Activated T-helper 2 cell treated with anti-CD3 and anti-CD28 coated beads, Interferon-gamma antibody, Interleukin-2, Interleukin-4, amounts not matched to agents 10 μg/mL and 5 μg/mL and 100 μg/mL, durations not matched to agents 14 hours and 24 hours and 36 hours (primary cell): ENCODE measurements at places on chromosomes 5 and 9. TPM values are rescaled to one million over a fixed set of nuclear protein-coding genes. Genes with fewer than 3 reads are reported as not detected.

Gene ARL14EPL
- total RNA-seq: not detected in 2 replicates

Gene TUSC1
- 0.48 TPM in 2 replicates for total RNA-seq

Gene SARDH
- 1.1 and 1.6 TPM in 2 replicates for total RNA-seq

Gene ZNF354B
- 13.8 and 16.4 TPM in 2 replicates for total RNA-seq

Gene ENC1
- 0.87 and 1.2 TPM in 2 replicates for total RNA-seq

DNA sequence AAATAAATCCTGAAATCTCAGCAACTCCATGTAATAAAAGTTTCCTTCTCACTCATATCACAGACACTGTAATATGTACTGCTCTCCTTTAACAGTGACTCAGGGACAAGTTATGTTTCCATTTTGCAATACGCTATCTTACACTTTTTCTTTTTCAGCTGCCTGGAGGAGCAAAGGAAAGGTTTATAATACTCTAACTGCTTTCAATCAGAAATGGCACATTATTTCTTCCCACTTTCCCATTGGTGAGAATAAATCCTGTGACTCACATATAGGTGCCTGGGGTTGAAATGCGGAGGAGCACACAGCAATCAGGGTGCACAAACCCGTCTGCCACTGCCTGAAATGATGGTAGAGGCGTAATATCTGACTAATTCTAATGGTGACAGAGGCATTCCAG is 186.6 kb downstream of the HINT1 start:
- DNase-seq: no peak

GRCh38 chr5:160061770-160062169 is 52.8 kb downstream of the TTC1 start:
- DNase-seq: no peak

GRCh38 chr5:172630986-172631385 is 10.1 kb upstream of the NEURL1B start:
- no peak for DNase-seq

GRCh38 chr9:9341203-9341602 is 1271.6 kb downstream of the PTPRD start:
- DNase-seq: no peak

GRCh38 chr5:3214396-3214795 is 381.2 kb upstream of the IRX1 start:
- no peak for DNase-seq

- no peak for DNase-seq
These were observed 13.1 kb upstream of the ATP6V1G1 start for GRCh38 chr9:114574438-114574837.

DNA sequence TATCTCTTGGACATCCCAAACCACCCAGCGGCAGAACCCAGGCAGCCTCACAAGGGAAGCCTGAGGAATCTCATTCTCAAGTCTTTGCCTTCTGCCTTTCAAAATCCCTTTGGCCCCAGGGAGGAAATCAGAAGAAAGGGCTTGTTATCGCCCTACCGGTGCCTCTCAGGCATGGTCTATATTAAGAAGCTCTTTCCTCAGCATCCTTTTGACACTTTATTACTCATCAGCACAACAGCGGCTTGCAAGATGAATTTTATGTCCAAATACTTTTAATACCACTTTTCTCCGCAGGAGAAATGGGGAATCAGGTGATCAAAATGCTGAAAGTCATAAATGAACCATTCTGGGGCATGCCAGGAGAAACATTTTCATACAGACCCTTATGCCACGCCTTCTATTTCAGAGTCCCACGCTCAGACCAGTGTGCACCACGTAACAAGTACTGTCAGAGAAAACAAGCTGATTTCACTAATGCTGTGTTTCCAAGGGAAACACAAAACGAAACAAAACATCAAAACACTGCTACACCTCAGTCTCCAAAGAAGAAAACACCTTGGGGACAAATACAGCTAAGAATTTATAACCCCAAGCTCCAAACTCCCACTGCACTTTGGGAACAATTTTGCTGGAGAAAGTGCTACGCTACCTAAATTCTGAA is 30.0 kb downstream of the RAPGEF1 start:
- peak; percentile 19 for DNase-seq

DNA sequence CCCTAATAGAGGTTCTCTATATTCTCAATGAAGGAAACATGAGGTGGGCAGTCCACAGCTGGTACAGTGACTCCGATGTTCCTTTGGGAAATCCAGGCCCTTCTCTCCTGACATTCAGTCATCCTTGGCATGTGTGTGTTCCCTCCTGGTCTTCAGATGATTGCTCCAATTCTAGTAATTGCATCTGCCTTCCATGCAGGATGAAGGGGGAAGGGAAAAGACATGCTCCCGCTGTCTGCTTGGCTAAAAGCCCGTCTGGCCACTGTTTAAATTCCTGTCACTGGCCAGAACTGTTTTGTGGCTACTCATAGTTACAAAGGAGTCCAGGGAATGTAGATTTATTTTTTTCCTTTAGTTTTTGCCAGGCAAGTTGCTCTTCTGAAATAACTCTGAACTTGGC is 65.0 kb downstream of the MAST4 start:
- DNase-seq: no peak

DNA sequence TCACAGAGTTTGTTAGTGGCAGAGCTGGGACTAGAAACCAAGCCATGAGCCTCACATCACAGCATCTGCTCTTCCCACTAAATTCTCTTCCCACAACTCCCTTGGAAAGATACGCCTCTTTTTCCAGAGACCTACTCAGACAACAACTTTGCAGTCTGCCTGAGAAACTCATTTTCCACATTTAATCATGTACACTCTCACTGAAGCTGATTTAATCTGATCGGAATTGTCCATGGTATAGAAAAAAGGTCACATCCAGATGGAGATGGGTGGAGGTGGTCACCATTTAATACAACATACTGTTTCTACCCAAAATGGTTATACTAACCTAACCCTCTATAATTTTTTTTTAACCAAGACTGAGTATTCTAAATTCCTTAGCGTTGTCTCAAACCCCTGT is 366.2 kb downstream of the ENC1 start:
- DNase-seq: no peak

DNA sequence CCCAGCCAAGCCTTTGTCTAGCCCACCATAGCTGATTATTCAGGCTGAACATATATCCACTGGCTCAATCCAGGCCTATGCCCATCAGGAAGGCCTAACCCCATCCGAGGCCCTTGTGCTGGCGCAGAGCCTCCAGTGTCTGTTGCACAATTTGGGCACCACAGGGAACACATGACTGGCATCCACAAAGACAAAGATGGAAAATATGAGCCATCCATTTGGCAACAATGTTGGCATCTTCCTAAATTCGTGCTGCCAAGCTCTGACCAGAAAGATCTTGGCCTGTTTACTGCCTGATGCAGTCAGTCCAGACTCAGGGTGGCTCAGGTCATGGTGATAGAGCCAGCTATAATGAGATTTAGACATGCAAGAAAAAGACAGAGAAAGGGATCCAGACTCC is 233.8 kb downstream of the PIK3R1 start:
- DNase-seq: no peak
